ENCODE measurements at places on chromosomes 12 and 14.

DNA sequence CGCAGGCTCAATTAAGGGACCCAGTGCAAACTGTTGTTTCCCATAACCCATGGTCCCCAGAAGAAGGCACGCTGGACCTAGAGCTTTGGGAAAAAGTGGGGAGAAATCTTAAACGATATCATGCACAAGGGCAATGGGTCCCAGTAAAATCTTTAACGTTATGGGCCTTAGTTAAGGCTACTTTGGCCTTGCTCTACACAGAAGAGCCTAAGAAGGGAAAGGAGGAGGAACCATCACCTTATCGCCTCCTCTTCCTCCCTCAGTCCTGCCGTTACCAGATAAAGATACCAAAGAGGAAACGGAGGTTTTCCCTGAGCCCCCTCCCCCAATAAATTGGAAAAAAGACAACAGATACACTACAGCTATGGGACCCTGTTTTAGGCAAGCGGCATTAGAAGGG is 116.9 kb downstream of the PPHLN1 start:
- DNase-seq: no peak

GRCh38 chr12:25840678-25841465 is 117.6 kb upstream of the RASSF8 start:
- no peak for DNase-seq

- no peak for DNase-seq
These were observed 84.6 kb downstream of the OTOGL start for GRCh38 chr12:80183939-80184338.

DNA sequence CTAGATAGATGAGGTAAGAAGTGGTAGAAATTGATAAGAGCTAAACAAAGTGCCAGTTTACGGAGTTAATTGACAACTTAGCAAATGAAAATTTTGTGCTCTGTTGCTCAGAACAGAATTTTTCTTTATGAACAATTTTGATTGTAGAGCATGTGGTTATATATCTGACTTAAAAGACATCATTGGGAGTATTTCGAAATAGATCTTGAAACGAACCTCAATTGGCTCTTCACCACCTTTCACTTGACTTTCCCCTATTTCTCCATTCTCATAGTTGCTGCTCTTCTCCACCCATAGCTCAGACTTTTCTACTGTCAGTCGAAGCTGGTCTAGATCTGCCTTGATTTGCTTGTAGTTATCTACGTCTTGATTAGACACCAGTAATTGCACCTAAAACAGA is 212.1 kb downstream of the ITPR2 start:
- no peak for DNase-seq

DNA sequence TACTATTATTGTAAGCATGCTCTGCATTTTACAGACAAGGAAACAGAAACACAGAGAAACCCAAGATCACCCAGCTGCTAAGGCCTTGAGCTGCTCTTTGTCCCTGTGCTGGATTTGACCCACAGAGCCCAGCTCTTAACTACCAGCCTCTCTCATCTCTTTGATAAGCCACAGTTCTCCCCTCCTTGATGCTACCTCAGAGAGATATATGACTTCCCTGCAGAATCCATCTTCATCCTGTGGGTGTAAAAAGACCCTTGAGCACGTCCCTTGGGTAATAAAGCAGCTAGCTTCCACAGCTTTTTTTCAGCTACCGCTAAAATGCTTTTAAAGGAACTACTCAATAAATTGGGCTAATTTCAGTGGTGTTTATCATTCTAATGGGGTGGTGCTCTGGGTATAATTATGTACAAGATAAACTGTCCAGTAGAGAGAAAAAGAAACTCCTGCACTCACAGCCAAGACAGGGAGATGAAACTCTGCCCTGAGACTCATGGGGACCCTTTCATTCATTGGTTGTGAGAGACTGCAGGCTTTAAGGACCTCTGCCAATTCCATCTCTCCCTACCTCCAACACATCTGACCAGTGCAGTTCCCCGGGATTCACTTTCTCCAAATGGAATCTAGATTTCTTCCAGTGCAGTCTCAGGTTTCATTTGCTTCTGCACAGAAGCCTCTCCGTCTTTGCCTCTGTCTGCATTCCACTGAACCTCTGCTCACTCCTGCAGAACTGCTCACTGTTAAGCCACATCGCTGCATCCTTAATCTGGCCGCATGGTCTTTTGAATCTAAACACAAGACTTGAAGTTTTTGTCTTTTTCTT is 24.7 kb upstream of the NTF3 start:
- DNase-seq: no peak
